ENCODE measurements at places on chromosomes 7 and 10.

DNA sequence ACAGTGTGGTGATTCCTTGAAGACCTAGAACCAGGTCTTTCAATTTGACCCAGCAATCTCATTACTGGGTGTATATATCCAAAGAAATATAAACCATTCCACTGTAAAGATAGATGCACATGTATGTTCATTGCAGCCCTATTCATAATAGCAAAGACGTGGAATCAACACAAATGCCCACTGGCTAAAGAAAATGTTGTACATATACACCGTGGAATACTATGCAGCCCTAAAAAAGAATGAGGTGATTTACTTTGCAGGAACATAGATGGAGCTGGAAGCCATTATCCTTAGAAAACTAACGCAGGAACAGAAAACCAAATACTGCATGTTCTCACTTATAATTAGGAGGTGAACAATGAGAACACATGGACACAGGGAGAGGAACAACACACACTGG is 278.0 kb upstream of the KCND2 start:
- DNase-seq = no peak

- no peak for DNase-seq
Observed at GRCh38 chr10:83562381-83562780, 576.9 kb upstream of the GHITM start.

DNA sequence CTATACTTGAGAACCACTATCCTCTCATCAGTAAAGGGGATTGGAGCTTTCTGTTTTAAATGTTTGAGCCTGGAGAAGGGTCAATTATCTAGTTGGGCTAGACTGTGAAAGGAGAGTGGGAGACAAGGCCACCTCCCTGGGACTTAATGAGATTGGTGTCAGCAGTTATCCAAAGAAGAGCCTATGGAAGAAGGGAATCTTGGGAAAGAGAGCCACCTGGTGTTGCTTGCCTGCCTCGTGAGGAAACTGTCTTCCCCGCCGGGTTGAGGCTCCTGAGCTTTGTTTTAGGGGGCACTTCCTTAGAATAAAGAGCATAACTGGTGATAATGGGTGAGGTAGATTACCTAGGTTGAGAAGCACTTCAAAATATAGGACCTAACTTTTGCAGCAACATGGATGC is 32.0 kb upstream of the ABCB4 start:
- no peak for DNase-seq

DNA sequence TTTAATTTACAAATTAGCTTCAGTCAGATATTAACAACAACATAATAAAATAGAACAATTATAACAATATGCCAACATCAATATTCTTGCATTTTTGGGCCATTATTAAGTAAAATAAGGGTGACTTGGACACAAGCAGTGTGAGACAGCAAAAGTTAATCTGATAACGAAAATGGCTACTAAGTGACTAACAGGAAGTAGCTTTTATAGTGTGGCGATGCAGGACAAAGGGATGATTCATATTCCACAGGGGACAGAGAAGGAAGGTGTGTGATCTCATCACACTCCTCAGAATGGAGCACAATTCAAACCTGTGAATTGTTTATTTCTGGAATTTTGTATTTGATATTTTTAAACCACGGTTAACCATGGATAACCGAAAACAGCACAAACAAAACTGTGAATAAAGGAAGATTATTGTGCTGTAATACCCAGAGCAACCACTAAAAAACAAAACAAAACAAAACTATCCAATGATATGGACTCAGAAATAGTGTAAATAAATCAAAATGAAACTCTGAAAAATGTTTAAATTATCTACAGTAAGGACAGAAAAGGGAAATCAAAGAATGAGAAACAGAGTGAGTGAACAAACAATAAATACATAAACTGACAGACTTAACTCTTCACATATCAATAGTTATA is 66.9 kb upstream of the TFEC start:
- DNase-seq = no peak

- no peak for DNase-seq
Observed at GRCh38 chr10:101233863-101234262, 4.6 kb upstream of the LBX1 start.

GRCh38 chr10:70918851-70919530 is 30.6 kb upstream of the PCBD1 start:
- peak; percentile 27 for DNase-seq

- no peak for DNase-seq
Observed at GRCh38 chr10:58691528-58691927, 178.9 kb downstream of the BICC1 start.

- no peak for DNase-seq
Observed at GRCh38 chr10:127920306-127921074, 13.6 kb downstream of the PTPRE start.

GRCh38 chr10:86349474-86349873 is 17.1 kb downstream of the GRID1 start:
- no peak for DNase-seq

GRCh38 chr7:113209449-113210203 is 91.3 kb upstream of the SMIM30 start:
- DNase-seq = no peak

GRCh38 chr10:71368643-71369042 is 28.1 kb upstream of the CDH23 start:
- DNase-seq = no peak

DNA sequence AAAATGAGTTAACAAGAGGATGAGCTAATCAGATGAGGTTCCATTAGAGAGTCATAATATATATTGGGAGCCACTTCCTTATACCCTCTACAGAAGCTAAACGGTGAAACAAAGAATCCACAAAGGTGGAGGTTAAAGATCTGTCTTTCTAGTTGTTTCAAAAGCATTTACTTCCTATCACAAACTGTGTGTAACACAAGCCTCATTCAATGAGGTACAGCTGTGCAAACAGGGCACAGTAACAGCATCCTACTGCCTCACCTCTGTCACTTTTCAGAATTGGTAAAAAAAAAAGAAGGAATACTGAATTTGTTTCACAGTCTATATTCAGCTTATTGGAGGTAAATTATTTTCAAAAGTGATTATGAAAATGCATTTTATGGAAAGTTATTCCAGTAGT is 128.7 kb downstream of the AGMO start:
- DNase-seq = no peak

DNA sequence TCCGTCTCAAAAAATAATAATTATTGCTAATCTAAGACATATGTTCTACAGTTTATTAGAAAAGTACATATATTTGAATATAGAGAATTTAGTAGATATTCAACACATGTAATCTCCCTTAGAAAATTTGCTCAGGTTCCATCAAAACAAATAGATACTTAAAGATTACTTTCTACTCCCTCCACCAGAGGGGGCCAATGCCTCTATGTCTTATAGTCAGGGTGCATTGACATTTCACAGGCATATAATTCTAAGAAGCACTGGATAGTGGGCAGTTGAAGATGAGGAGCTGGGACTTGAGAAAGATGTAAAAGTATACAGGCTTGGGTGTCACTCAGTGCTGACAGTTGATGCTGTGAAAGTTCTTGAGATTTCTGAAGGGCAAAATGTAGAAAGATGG is 301.6 kb upstream of the HPS1 start:
- no peak for DNase-seq

DNA sequence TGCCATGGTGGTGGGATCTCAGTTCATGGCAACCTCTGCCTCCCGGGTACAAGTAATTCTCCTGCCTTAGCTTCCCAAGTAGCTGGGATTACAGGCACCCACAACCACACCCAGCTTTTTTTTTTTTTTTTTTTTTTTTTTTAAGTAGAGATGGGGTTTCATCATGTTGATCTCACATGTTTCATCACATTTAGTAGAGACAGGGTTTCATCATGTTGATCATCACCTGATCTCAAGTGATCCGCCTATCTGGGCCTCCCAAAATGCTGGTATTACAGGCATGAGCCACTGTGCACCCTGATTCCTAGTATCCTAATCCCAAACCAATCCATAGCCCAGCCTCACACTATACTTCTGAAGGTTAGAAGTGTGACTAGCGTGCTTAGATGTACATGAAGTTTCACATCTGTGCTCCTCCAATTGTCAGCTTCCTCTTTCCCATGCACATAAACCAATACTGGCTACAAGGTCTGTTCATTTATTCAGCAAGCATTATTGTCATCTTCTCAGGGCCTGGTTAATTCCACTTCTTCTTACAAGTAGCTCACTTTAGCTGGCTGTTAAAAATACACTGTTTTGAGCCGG is 6.8 kb upstream of the NAT16 start:
- DNase-seq = no peak

DNA sequence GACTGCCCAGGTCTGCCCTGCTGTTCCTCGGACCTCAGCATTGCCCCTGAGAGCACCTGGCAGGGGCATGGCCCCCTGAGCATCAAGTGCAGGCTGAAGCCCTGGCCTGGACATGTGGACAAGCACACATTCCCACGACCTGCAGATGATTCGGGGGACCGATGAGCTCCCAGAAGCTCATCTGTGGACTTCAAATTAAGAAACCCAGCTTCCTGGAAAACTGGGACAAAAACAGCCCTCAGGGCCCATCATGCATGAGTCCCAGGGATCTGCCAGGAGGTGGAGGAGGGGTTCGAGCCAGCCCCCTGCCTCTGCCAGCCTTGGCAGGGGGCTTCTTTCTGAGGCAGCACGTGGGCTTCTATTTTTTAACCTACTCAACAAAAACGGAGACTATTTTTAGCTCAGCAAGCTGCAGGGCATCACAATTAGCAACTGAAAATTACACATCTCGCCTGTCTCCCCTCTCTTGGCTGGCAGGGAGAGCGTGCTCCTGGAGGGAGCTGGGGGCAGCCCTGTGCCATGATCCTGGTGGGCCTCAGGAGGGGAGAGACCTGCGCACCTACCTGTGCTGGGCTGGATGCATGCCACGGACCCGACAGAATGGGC is 51.8 kb downstream of the RASGEF1A start:
- DNase-seq = no peak

GRCh38 chr10:69913606-69914382 is 112.1 kb downstream of the COL13A1 start:
- no peak for DNase-seq

DNA sequence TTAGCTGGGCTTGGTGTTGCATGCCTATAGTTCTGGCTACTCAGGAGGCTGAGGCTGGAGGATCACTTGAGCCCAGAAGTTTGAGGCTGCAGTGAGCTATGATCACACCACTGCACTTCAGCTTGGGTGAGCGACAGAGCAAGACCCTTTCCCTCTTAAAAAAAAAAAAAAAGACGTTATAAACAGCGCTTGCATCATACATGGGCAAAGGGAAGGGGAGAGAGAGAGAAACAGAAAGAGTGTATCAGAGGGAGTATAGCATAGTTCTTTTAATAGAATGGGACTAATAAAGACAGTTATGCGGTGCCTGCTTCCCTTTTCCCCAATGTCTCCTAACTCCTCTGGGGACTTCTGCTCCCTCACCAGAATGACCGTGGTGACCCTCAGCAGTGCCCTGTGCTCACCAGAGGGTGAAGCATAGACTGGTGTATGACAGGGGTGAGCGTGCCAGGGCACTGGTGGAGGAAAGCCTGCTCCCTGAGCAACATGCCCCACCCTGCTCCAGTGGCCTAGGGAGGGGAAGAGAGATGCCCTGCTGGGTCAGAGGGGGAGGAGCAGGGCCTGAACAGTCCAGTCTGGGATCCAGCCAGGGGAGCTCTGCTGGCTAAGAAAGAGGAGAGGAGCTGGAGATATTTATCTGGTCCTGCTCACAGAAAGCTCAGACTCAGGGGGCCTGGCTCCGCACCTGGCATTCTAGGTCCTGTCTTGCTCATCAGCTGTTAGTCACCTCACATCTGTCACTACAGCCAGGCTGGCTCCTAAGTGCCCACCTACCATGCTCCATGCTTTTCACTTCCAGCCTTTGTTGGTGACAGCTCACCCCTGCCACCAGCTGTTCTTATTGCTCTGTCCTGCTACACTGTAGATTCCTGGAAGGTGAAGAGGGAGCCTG is 2.2 kb downstream of the PDZD7 start:
- DNase-seq = no peak

GRCh38 chr7:99098824-99099498 is 44.9 kb downstream of the SMURF1 start:
- no peak for DNase-seq

GRCh38 chr7:91019686-91020385 is 244.4 kb upstream of the FZD1 start:
- DNase-seq = no peak

DNA sequence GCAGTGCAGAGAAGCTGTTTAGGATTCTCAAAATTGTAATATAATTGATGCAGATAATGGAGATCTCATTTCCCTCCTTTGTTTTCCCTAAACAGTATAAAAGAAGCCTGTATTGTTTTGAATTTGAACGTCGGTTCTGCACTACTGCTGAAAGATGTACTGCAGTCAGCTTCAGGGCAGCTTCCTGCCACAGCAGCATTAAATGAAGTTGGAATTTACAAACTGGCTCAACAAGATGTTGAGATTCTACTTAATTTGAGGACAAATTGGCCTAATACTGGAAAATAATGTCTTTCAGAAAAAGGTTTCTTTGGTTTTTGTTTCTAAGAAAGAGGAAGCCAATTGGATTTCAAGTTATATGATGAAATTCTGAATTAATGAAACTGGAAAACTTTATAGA is 14.3 kb downstream of the EFCAB10 start:
- no peak for DNase-seq

- no peak for DNase-seq
Observed at GRCh38 chr10:124691421-124692099, 52.6 kb downstream of the FAM53B start.

GRCh38 chr7:3991731-3992231 is 690.3 kb upstream of the FOXK1 start:
- DNase-seq = no peak

- no peak for DNase-seq
Observed at GRCh38 chr7:99132595-99133321, 11.2 kb downstream of the SMURF1 start.

DNA sequence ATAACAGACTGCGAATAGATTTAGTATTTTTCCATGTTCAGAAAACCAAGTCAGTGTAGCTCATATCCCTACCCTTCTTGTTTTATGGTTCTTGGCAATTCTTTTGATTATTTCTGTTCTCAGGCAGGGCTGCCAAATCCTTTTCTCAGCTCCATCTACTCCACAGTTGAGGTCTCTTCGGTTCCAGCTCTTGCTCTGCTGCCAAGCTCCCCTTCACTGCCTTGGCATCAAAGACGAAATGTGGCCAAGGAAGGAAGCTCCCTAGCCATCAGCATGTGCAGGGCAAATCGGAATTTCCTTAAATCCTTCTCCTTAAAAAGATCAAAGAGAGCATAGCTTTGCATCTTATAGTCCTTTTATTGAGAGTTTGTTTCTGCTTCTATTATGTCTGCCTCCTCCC is 116.4 kb upstream of the NOBOX start:
- DNase-seq = no peak

DNA sequence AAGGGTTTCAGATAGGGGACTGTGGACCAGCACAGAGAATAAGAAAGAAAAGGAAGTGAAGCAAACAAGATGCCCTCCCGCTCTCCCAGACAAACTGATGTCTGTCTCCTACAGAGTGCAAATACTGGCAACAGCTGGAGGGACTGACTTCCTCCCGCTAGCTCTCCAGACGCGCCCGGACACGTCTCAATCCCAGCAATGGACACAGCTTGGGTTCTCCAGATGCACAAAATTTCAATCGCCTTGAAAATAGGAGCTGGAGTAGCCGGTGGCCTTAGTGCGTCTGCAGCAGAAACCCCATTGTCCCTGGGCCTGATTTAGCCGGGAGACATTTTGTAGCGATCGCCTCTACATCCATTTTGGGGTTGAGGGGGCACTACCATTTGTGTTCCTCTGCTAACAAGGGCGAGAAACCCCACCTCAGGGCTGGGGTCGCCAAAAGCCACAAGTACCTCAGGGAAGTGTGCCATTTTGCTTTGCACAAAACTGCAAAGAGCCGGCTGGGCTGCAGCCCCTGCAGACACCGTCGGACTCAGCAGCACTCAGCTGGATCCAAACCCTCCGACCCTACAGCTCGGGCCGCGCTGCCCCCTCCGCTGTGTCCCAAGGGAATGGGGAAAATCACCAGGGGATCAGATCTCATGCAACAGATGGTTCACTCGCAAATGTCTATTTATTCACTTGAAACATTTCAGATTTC is 5.9 kb downstream of the CPA2 start:
- DNase-seq = no peak
